ENCODE measurements at places on chromosomes 16 and 17.
A peak's percentile ranks its signal among the peaks of the same experiment; 100 is the strongest.

GRCh38 chr17:2710803-2711607 is 559 bp downstream of the CLUH start:
- DNase-seq, result no peak

GRCh38 chr17:44383363-44383762 is 6.1 kb downstream of the ITGA2B start:
- no peak for DNase-seq

DNA sequence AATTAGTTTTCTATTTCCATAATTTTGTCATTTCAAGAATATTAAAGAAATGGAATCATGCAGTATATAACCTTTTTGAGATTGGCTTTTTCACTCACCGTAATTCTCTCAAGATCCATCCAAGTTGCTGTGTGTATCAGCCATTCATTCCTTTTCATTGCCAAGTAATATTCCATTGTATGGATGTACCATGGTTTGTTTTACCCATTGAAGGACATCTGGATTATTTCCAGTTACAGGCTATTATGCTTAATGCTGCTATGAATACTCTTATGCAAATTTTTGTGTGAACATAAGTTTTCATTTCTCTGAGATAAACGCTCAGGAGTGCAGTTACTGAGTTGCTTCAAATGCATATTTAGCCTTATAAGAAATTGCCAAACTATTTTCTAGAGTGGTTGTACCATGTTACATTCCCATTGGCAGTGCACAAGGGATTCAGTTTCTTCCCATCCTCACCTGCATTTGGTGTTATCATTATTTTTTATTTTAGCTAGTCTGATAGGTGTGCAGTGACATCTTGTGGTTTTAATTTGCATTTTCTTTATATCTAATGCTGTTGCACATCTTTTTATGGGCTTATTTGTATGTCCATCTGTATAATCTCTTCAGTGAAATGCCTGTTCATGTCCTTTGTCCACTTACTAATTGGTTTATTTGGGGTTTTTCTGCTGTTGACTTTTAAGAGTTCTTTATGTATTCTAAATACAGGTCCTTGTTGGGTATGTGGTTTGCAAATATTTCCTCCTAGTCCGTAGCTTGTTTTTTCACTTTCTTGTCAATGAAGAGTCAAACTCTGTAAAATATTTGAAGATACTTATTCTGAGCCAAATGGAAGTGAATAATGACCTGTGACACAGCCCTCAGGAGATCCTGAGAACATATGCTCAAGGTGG is 32.7 kb downstream of the BMERB1 start:
- DNase-seq, result no peak

DNA sequence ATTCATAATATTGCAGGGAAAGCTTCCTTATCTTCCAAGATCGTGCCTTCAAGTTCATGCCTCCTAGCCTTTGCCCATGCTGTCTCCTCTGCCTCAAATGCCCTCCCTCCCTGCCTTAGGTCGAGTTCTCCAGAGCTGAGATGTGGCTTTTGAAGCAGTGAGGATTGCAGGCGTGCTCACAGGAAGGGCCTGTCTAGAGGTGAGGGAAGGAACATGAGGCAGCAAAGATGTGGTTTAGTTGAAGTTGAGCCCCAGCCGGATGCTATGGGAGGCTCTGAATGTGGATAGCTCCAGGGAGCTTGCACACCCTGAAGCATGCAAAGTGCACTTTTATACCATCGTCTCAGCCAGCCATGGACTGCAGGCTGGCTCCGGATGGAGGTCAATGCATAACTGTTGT is 754.6 kb upstream of the EEF2KMT start:
- no peak for DNase-seq

- DNase-seq, result no peak
Observed at GRCh38 chr17:57106107-57106835, 21.2 kb downstream of the AKAP1 start.

GRCh38 chr17:9290226-9290613 is 268.9 kb downstream of the NTN1 start:
- no peak for DNase-seq

DNA sequence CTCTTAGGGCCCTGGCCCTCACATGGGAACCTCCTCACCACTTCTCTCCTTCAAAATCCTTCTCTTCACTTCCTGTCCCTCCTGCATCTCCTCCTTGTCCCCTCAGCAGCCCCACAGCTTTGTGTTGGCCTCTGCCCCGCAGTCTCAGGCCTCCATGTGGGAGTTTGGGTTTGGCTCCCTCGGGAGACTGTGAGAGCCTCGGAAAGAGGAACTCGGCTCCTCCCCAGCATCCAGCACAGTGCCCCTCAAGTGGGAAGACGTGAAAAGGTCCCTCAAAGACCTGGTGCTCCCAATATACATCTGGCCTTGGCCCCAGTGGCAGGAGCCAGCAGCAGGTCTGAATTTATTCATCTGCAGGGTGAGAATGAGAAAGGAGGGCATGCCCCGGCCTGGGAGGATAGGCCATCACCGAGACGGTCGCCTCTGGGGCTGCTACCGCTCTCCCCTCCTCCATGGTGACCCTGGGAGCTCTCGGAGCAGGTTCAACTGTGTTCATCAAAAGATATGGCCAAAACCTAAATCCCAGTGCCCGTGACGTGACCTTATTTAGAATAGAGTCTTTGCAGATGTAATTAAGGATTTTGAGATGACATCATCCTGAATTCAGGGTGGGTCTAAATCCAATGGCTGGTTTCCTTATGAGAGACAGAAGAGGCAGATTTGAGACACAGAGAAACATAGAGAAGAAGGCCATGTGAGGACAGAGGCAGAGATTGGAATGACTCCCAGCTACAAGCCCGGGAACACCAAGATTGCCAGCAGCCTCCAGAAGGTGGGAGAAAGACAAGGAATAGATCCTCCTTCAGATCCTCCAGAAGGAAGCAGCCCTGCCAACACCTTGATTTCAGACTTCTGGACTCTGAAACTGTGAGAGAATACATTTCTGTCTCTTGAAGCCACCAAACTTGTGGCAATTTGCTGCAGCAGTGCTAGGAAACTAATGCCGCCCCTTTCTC is 135.1 kb downstream of the MRM1 start:
- no peak for DNase-seq

DNA sequence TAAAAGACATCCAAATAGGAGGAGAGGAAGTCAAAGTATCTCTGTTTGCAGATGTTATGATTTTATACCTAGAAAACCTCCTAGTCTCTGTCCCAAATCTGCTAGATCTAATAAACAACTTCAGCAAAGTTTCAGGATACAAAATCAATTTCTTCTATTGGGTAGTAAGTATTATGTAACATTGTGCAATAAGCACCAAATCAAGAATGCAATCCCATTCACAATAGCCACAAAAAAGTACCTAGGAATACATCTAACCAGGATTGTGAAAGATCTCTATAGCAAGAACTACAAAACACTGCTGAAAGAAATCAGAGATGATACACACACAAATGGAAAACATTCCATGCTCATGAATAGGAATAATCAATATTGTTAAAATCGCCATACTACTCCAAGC is 13.0 kb downstream of the NLRP1 start:
- DNase-seq, result no peak

GRCh38 chr17:35529866-35530265 is 7.6 kb downstream of the SLFN12L start:
- DNase-seq, result no peak

- DNase-seq, result no peak
Observed at GRCh38 chr17:29368926-29369325, 21.2 kb upstream of the TAOK1 start.

- DNase-seq, result no peak
Observed at GRCh38 chr17:13735444-13735843, 133.7 kb upstream of the HS3ST3A1 start.

DNA sequence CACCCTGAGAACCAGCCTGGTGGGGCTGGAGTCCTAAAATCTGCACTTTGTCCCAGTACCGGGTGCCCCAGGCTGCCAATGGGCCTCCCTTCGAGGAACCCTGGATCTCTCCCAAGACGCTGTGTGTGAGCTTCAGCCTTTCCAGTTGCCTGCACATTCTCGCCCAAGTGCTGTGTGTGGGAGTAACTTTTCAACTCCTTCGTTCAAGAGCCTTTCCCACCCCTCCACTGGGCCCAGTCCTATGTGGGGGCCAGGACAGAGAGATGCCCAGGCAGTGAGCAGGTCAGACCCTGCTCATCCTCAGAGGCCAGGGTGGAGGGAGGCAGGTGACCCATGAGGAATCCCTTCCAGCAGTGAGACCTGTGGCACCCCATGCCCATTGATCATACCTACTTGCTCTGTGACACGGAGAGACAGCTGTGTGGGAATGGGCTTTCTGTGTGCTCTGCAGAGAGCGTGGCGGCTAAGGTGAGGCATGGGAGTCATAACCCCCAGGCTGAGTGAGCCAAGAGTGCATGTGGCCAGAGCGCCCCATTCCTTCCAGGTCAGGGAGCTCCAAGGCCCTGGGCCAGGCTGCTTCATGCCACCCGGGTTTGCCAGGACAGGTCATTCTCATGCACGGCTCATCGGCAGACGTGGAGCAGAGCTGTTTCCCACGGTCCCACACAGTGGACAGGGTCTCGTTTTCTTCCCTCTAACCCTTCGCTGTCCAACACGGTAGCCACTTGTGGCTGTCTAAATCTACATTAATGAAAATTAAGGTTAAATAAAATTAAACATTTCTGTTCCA is 154.4 kb downstream of the CLEC16A start:
- DNase-seq, result no peak

- no peak for DNase-seq
Observed at GRCh38 chr16:53094013-53094630, 39.3 kb downstream of the CHD9 start.

GRCh38 chr16:9270424-9270823 is 179.0 kb downstream of the HAPSTR1 start:
- no peak for DNase-seq

DNA sequence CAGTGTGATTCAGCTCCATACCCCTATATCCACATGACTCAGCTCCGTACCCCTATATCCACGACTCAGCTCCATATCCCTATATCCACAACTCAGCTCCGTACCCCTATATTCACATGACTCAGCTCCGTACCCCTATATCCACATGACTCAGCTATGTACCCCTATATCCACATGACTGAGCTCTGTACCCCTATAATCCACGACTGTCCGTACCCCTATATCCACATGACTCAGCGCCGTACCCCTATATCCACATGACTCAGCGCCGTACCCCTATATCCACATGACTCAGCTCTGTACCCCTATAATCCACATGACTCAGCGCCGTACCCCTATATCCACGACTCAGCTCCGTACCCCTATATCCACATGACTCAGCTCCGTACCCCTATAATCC is 16.8 kb downstream of the CYB5D2 start:
- DNase-seq, result no peak

GRCh38 chr17:72555052-72555451 is 434.2 kb downstream of the SOX9 start:
- DNase-seq, result no peak

- no peak for DNase-seq
Observed at GRCh38 chr16:81973737-81974136, 37.5 kb downstream of the SDR42E1 start.

DNA sequence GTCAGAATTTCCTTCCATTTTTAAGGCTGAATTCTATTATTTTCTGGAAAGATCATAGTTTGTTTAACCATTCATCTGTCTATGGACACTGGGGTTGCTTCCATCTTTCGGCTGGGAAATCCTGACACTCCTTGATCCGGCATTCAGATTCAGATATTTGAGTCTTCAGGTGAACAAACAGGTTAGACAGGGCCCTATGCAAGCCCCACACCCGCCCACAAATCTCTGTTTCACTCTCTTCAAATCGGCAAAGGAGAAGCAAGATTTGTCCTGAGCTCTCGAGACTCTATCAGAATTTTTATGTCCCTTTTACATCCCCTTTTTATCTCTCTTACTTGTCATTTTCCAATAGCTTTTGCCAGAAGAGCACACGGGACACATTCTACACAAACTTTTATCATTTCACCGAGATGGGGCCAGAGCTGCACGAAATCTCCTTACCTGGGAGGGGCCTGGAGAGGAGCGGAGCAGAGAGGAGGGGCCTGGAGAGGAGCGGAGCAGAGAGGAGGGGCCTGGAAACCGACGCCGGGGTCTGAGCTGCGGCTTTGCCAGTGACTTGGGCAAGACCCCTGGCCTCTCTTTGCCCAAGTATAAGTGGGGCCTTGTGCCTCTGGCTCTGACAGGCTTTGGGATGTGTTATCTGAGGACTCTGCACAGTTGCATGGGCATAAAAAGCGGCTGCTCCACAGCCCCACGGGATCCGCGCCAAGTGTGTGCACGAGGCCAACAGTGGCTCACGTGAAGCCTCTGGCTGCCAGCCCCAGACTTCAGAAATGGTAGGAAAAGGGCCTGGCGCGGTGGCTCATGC is 54.3 kb upstream of the RBFOX3 start:
- DNase-seq, result no peak

DNA sequence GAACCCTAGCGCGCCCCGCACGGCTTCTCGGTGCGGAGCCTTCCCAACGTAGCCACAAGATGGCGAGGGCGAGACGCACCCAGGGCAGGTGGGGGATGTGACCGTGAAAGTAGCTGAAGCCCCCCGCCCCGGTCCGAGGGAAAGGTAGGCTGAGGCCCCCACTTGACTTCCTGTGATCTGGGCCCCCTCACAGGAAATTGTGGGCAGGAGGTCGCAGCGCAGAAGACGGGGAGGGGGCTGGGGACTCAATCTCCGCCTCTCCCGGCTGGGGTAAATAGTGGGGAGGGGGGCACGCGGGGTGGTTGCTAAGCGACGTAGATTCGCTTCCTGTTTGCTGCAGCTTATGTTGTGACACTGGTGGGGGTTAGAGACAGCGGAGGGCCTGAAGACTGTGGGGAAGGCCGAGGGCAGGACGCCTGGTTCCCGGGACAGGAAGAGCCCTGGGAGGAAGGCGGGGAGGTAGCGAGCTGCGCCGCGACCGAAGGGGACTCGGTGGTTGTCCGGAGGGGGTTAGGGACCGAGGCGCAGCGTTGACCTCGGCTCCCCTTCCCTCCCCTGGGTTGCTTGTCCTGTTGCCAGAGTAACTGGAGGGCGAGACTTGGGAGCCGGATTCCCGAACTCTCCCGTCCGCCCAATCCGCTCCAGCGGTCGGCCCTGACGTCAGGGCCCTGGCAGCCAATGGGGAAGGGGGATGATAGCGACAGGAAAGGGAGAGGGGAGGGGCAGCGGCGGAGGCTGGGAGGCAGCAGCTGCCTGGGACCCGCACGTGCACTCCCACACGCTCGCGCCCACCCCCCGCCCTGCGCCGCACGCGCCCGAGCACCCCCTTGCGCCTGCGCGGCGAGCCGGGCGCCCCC is 1.2 kb downstream of the KDM6B start:
- peak; percentile 92 for DNase-seq

GRCh38 chr16:29012913-29013553 is 28.2 kb downstream of the LAT start:
- DNase-seq, result peak; percentile 78

- no peak for DNase-seq
Observed at GRCh38 chr16:67396159-67397035, 3.1 kb upstream of the TPPP3 start.

- no peak for DNase-seq
Observed at GRCh38 chr17:8905331-8905730, 37.9 kb upstream of the PIK3R6 start.
